NCI-H460 (cell line): ENCODE measurements at places on chromosomes 1 and 21. TPM values are rescaled to one million over a fixed set of nuclear protein-coding genes. Genes with fewer than 3 reads are reported as not detected.

GRCh38 chr21:44253832-44254710 lies 7.6 kb downstream of the DNMT3L start:
- no peak for DNase-seq

DNA sequence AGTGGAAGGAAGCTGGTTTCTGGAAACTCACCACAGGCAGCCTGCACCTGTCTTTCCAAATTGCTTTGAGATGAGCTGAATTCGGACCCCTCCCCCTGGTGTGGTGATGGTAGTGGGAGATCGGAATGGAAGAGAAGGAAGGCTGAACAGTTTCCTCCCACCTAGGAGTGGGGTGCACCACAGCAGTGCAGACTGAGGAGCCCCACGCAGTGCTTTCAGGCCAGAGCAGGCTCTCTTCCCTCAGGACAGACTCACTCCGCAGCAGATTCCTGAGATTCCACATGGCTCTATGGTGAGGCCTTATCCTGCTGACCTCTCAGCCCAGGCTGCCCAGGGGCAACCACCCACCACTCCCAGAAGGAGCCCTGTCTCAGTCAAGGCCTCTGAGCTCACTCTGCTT lies 80.9 kb downstream of the ATP1A1 start:
- DNase-seq = no peak

DNA sequence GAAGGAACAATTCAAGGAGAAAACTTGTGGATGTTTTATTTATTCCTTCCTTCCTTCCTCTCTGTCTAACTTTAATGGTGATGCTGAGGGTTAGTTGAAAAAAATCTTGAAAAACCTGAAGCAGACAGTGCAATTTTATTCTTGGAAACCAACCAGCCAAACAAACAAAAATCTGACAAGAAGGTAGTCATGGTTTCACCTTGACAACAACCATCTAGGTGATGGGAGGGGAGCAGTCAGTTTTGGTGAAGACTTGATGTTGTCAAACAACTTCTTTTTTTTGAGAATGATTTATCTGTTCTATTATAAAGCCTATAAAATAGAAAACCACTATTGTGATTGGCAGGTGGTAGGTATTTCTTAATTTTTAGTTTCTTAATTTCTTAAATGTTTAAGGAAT lies 92.4 kb upstream of the GPR88 start:
- no peak for DNase-seq

GRCh38 chr1:87305151-87305550 lies 23.5 kb upstream of the LMO4 start:
- DNase-seq = no peak

GRCh38 chr1:203340112-203340790 lies 10.7 kb downstream of the FMOD start:
- peak; percentile 81 for DNase-seq

- DNase-seq = no peak
Observed at GRCh38 chr1:229716069-229716468, 90.0 kb downstream of the URB2 start.

DNA sequence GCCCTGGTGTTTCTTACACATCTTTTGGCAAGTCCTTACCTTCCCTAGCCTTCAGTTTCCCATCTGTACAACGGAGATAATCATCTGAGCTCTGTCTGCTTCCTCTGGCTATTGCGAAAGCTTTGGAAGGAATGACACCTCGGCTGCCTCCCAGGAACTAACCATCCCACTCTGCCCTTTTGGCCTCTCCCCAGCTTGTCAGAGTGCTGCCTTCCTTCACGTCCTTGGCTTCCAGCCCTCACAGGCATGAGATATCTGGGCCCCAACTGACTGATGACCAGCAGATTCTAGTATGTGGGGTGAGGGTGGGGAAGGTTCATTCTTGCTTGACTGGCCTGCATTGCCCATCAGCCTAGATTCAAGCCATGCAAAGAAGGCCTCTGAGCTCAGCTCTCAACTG lies 253.1 kb upstream of the FGGY start:
- DNase-seq = no peak

GRCh38 chr1:31795801-31796621 lies 19.8 kb downstream of the SPOCD1 start:
- DNase-seq = no peak

GRCh38 chr1:110305900-110306420 lies 33.2 kb upstream of the RBM15 start:
- DNase-seq = no peak

DNA sequence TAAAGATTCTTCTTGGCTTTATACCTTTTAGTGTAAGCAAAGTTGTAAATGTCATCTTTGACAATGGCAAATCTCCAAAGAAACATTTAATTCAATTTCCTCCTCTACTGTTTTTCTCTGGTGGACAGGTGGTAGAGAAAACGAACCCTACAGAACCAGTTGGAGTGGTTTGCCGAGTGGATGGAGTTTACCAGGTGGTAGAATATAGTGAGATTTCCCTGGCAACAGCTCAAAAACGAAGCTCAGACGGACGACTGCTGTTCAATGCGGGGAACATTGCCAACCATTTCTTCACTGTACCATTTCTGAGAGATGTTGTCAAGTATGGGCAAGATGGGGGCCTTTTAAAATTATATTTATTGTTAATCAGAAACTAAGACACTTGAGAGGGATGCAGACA lies 25.8 kb downstream of the UAP1 start:
- no peak for DNase-seq

DNA sequence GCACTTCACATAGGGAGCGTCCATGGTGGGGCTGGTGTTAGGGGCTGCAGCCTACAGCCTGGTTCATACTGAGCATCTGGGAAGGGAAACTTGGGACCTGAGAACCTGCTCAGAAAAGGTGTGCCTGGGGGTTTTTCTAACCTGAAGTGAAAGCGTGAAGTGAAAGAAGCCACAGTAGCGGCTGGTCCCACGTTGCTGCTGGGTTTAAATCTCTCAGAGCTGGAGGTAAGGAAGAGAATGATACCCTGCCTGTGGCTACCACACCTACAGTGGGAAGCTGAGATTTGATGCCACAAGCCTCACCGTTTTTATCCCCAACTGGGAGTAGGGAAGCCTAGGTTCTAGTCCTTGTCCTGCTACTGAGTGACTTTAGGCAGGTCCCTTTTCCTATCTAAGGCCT lies 21.0 kb upstream of the FUCA1 start:
- DNase-seq = no peak

GRCh38 chr1:184199438-184200085 lies 148.0 kb downstream of the TSEN15 start:
- no peak for DNase-seq

GRCh38 chr1:32877211-32878110 lies 6.7 kb upstream of the FNDC5 start:
- no peak for DNase-seq

- DNase-seq = no peak
Observed at GRCh38 chr1:153985341-153985912, 712 bp downstream of the RAB13 start.

- no peak for DNase-seq
Observed at GRCh38 chr1:29200906-29201594, 19.4 kb upstream of the SRSF4 start.

The DENND2D gene
- total RNA-seq = 0.67 and 1.3 TPM in 2 replicates

The GUCA2A gene
- total RNA-seq = not detected in 2 replicates

The OBSCN gene
- 14.3 and 19.0 TPM in 2 replicates for total RNA-seq

The CD5L gene
- not detected in 2 replicates for total RNA-seq

The EFNA3 gene
- 10.1 and 12.6 TPM in 2 replicates for total RNA-seq

The CFAP45 gene
- 0.35 TPM in 1 of 2 replicates, not detected in the other for total RNA-seq

The TGFBR3 gene
- 10.0 and 11.3 TPM in 2 replicates for total RNA-seq

The LCE1B gene
- not detected in 2 replicates for total RNA-seq
